ENCODE measurements at places on chromosomes 2 and 18.

GRCh38 chr2:30753630-30754029 lies 53.6 kb downstream of the CAPN13 start:
- DNase-seq = no peak

DNA sequence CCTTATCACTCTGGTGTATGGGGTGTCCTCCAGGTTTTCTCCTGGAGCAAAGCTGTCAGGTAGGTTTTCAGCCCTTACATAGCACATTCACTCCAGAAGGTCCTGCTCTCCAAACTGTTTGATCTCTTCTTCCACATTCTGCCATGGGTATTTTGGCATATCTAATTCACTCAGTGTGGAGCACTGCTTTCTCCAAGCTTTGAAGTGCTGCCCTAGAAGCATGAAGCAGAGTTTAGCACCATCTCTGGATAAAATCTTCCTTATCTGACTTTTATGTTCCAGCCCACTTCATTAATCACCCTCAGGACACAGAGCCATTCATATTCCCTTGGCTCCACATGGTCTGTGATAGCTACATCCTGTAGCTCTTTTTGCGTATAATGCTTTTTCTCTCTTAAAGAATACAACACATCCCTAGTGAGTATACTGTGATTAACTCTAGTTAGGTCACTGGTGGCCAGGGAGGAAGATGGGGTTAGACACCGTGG lies 56.7 kb upstream of the ARHGAP28 start:
- no peak for DNase-seq

GRCh38 chr2:165529130-165529529 lies 59.6 kb downstream of the CSRNP3 start:
- no peak for DNase-seq

- DNase-seq = no peak
Measured at GRCh38 chr2:188243381-188243780, 48.3 kb upstream of the GULP1 start.

DNA sequence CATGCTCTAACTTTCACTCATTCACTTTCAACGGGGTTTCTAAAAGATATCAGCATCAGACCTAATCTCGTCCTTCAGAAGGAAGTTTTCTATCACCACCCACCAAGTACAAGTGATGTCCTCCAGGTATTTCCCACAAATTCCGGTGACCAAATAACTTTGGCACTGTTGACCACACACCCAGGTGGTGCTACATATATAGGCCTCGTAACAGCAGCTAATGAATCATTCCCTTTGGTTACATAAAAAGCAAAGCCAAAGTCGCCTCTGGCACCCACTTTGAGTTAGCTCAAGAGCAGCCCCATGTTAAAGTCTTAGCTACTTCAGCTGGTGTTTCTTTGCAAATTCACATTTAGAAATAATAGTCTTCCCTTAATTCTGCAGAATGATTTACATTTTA lies 138.2 kb upstream of the OSR1 start:
- DNase-seq = no peak

GRCh38 chr2:172588931-172589330 lies 33.0 kb downstream of the PDK1 start:
- DNase-seq = no peak

DNA sequence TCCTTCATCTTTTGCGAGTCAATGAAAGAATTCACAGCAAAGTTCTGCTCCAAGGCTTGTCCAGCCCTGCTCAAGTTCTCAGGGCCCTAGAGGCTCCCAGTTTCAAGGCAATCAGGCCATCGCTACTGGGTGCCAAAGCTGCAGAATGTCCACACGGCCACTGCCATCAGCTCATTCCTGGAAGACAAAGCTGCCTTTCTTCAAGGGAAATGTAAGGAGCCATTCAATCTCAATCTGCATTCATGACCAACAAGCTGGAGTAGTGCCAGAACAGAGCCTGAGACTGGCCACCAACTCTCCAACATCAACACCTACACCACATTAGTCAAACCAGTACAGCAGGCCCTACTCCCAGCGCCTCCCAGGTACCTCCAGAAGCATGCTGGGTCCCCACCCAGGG lies 202.2 kb downstream of the TCF4 start:
- DNase-seq = no peak

DNA sequence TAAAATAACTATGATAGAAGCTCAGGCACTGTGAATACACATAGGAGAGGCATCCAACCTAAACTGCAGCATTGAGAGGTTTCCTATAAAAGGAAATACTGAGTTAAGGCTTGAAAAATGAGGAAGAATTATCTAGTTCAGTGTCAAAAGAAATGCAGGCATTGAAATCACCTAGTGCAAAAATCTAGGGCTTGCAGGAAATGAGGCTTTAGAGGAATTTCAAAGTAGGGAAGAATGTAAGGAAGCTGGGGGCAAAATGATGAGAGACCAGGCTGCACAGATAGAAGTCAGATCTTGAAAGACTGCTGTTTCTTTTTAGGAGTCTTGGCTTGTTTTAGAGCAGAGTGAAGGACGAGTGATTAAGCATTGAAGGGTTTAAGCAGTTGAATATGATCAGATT lies 28.1 kb upstream of the SCYGR2 start:
- DNase-seq = no peak
